ENCODE measurements at places on chromosomes 2 and 18.

- no peak for DNase-seq
These were observed 35.5 kb upstream of the BMP10 start for GRCh38 chr2:68906716-68907115.

GRCh38 chr2:9092383-9093282, 89.1 kb upstream of the MBOAT2 start:
- DNase-seq = no peak

DNA sequence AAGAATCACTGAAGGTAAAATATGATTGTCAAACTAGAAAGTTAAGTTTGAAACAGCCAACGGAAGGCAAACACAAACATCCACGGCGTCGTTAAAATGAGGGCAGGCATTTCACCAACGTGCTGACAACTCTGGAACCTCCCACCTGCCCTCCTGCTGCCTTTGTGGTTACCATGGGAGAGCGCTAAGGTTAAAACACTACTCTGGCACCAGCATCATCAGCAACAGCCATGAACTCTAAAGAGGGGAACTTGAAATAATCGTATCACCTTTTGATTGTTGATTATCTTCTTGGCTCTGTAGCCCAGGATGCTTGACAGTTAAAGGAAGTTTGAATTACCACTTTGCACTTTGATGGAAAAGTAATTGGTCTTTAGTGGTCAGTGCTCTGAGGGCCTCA, 34.7 kb downstream of the CYB5A start:
- DNase-seq = no peak

DNA sequence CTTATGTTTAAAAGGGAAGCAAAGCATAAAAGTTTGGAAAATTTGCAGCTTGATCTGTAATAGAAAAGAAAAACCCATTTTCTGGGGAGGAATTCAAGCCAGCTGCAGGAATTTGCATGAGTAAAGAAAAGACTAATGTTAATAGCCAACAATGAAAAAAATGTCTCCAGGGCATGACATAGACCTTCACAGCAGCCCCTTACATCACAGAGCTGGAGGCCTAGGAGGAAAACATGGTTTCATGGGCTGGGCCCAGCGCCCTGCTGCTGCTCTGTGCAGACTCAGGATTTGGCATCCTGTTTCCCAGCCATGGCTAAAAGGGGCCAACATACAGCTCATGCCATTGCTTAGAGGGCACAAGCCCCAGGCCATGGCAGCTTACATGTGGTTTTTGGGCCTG, 411.6 kb upstream of the MC4R start:
- DNase-seq = no peak

DNA sequence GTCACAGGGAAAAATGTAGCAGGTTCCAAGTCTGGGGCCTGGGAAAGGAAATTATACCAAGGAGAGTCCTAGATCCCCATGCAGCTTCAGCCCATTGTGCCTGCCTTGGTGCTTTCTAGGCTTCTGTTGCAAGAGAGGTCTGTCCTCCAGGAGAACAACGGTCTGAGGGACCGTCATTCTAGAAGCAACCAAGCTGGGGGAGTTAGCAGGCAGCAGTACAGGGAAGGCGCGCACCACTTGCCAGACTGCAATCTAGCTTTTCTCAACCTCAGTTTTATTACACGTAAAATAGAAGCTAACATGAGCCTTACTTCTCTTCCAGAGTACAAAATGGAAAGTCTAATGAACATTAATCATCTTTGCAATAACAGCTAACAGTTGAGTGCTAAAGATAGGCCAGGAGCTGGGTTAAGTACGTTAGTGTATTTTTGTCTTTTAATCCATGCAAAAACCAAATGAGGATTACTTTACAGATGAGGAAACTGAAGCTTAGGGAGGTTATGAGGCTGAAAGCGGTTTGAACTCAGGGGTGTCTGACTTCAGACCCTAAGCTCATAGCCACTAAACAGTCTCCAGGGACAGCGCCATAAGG, 1.9 kb downstream of the TCF23 start:
- DNase-seq = no peak

DNA sequence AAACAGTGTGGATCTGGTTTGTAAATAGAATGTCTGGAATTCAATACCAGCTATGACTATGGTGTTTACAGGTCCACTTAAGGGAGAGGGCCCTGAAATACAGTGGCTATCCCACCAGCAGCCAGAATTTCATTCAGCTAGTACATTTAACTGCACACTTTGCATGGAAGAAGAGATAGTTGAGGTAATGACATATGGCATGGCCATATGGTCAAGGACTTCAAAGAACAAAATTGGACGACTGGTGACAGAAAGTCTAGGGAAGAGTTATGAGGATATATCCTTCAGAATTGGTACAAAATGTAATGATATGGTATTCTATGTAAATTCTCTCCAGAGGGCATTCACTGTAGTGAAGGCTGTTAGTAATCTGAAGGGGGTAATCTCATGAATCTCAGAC, 105.0 kb downstream of the IKZF2 start:
- no peak for DNase-seq

DNA sequence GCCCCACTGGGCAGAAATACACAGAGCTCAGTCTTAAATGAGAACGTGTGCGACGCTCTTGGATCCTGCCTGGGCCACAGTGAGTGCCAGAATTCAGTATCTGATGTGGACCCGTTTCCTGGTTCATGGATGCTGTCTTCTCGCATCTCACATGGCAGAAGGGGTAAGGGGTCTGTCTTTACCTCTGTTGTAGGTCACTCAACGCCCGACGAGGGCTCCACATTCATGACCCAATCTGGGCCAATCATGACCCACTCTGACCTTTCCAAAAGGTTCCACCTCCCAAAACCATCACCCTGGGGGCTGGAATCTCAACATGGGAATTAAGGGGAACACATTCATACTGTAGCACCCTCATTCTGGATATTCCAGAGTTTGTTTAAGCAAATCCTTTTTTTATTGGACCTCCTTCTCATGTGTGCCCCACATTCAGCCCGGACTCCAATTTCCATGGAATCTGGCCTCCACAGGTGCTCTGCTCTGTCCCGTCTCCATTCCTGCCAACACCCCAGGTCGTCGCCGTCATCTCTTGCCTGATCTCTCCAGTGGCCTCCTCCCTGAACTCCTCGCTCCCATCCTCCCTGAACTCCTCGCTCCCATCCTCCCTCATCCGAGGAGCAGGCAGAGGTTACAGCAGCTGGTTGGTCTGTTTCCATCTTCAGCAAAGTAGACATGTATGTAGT, 78.9 kb upstream of the OTOS start:
- DNase-seq = no peak

DNA sequence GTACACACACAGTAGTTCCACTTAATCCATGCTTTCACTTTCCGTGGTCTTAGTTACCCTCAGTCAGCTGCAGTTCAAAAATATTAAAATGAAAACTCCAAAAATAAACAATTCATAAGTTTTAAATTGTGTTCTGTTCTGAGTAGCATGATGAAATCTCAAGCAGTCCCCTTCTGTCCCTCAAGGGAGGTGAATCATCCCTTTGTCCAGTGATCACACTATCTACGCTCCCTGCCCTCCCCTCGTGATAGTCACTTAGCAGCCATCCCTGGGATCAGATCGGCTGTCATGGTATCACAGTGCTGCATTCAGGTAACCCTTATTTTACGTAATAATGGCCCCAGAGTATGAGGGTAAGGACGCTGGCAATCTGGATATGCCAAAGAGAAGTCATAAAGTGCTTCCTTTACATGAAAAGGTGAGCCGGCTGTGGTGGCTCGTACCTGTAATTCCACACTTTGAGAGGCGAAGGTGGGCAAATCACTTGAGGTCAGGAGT, 5.8 kb upstream of the RTN4 start:
- DNase-seq = no peak

GRCh38 chr2:172969166-172969565, 106.5 kb upstream of the MAP3K20 start:
- DNase-seq = no peak
